ENCODE measurements at places on chromosomes 2 and 18.

GRCh38 chr2:181021199-181021789 lies 40.9 kb downstream of the UBE2E3 start:
- H3K36me3 ChIP-seq, result no peaks in the 10 kb centered on the region
- H3K27ac ChIP-seq, result no peak overlapping the region
- no peak for DNase-seq
- H3K4me1 ChIP-seq, result no peaks in the 10 kb centered on the region
- no peak overlapping the region for H3K4me3 ChIP-seq

DNA sequence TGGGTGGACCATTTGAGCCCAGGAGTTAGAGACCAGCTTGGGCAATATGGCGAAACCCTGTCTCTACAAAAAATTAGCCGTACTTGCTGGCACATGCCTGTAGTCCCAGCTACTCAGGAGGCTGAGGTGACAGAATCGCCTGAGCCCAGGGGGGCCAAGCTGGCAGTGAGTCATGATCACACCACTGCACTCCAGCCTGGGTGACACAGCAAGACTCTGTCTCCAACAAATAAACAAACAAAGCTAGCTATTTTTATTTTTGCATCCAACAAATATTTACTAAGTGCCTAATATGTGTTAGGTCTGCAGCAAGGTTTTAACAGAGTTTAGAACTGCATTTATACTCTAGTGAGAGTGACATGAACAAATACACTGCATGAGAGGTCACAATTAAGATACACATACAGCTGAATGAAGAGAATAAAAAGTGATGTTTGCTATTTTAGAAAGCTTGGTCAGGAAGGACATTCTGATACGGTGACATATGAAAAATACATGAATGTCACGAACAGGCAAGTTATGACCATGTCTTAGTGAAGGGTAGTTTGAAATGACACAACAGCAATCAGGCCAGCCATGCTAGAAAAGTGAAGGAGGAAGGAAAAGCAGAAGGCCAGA lies 83.2 kb upstream of the FRZB start:
- H3K4me1 ChIP-seq, result peaks cover 47% of the 10 kb centered on the region
- no peak overlapping the region for H3K4me3 ChIP-seq
- no peaks in the 10 kb centered on the region for H3K27me3 ChIP-seq
- H3K36me3 ChIP-seq, result peaks cover 9% of the 10 kb centered on the region
- H3K27ac ChIP-seq, result no peak overlapping the region

DNA sequence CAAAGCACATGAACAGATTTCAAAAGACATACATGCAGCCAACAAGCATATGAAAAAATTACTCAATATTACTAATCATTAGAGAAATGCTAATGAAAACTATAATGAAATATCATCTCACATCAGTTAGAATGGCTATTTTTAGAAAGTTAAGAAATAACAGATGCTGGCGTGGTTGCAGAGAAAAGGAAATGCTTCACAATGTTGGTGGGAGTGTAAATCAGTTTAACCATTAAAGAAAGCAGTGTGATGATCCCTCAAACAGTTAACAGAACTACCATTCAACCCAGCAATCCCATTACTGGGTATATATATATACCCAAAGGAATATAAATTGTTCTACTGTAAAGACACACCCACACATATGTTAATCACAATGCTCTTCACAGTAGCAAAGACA lies 117.7 kb upstream of the SETBP1 start:
- H3K4me1 ChIP-seq, result no peaks in the 10 kb centered on the region
- H3K27me3 ChIP-seq, result peaks cover 4% of the 10 kb centered on the region
- H3K36me3 ChIP-seq, result no peaks in the 10 kb centered on the region

GRCh38 chr2:74481431-74481830 lies 1.4 kb downstream of the CCDC142 start:
- H3K27me3 ChIP-seq, result no peaks in the 10 kb centered on the region
- no peak for DNase-seq
- H3K36me3 ChIP-seq, result peaks cover 48% of the 10 kb centered on the region
